ENCODE measurements at places on chromosomes 12 and 14. TPM values are rescaled to one million over a fixed set of nuclear protein-coding genes. Genes with fewer than 3 reads are reported as not detected.

Gene CBLN3
- 5.5 TPM for total RNA-seq

Gene CNPY2
- total RNA-seq = 139 TPM

Gene SLCO1A2
- 0.02 TPM for total RNA-seq

Gene SLC25A47
- not detected for total RNA-seq

Gene ESRRB
- total RNA-seq = 0.05 TPM

Gene LMNTD1
- total RNA-seq = not detected

Gene RAD9B
- 0.75 TPM for total RNA-seq

Gene TBX5
- total RNA-seq = not detected

Gene PTPRO
- total RNA-seq = 3.5 TPM

Gene MSRB3
- total RNA-seq = not detected

Gene KRT8
- total RNA-seq = 0.39 TPM

Gene STAC3
- 9.1 TPM for total RNA-seq

Gene E2F7
- total RNA-seq = 19.6 TPM

Gene USP44
- total RNA-seq = 2.9 TPM

Gene AHSA1
- total RNA-seq = 217 TPM

Gene MUCL1
- total RNA-seq = not detected

Gene DEGS2
- total RNA-seq = not detected

Gene PPP4R4
- total RNA-seq = 1.1 TPM

Gene RNF212B
- total RNA-seq = not detected

Gene CCDC184
- total RNA-seq = not detected

Gene SIVA1
- total RNA-seq = 116 TPM

Gene ORMDL2
- total RNA-seq = 68.2 TPM

Gene COQ5
- total RNA-seq = 28.7 TPM

Measured in T-helper 2 cell treated with Interferon-gamma antibody and Interleukin-4, amounts not matched to agents 100 ng/mL and 5 ng/mL, for 36 hours (primary cell).